Left lobe of liver (tissue), 2 donors: ENCODE measurements at places on chromosomes 11 and 22.

GRCh38 chr22:50701428-50702154, 29.0 kb downstream of the SHANK3 start:
- DNase-seq: no peak

- peak; percentile 69 for DNase-seq
Measured at GRCh38 chr11:66068154-66068821, 1.8 kb upstream of the PACS1 start.

DNA sequence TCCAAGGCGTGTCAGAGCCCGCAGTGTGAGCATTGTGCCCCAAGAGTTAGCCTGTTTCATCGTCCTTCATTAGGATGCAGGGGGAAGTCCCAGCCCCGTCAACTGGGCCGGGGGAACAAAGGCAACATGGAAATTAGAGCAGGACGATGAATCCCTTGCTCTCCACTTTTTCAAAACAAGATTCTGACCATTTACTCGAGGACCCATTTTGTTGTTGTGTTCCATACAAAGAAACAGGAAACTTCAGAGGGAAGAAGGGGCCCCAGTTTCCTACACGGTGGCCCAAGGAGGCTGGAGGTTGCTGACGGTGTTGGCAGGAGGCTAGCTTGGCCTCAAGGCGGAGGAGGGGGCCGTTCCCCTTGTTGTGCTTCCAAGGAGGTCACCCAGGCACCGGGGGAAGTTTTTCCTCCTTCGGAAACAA, 44.0 kb upstream of the SLC1A2 start:
- DNase-seq: no peak

DNA sequence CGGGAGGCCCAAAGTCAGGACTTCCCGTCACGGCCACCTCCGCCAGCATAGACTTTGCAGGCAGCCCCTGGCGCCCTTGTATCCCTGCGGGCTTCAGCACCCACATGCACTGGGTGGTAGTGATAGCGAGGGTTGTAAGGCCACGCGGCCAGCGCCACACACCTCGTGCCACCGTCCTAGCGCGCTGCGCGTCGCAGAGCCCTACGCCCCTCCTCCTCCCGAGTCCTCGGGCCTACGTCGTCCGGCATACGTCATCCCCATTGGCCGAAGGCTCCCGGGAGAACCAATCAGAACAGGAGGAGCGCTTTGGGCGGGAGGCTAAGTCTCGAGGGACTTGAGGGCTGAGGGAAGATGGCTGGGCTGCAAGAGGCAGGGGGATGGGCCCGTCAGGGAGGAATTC, 1.3 kb upstream of the BTBD18 start:
- no peak for DNase-seq

DNA sequence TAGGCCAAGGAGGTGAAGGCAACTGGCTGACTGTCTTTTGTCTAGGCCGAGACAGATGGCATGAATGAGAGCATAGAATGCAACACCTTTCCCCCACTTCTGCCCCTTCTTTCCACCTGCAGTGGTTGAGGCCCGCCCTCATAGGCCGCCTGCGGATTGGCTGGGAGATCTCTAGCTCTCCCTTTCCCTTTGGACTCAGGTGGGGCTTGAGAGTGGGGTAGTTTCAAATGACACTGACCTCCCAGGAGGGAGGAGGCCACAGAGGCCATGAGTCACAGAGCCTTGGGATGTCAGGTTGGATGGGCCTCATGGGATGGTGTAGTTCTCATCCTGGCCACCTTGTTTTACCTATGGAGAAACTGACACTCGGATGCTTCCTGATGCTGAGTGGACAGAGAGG, 9.1 kb downstream of the MICAL2 start:
- DNase-seq: no peak

- DNase-seq: no peak
Measured at GRCh38 chr22:23581260-23581650, 1.2 kb upstream of the IGLL1 start.

DNA sequence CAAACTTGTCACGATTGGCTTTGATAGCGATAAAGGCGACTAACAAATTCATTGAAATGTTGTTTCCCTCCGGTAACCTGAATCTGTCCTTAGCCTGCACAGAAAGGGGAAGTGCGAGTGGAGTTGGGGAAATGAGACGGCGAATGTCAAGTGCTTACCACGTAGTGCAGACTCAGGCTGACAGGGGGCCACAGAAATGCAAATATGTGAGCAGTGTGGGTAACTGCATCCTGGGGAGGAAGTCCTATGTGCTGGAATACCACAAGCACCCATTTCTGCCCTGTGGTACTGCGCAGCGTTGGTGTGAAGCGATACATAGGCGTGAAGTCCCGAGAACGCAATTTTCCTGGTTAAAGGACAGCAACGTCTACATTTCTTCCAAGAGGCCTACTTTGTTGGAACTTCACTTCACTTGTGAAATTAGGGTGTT, 869 bp upstream of the EIF4ENIF1 start:
- peak; percentile 54 for DNase-seq

- DNase-seq: no peak
Measured at GRCh38 chr11:112024178-112024772, 933 bp upstream of the DLAT start.

DNA sequence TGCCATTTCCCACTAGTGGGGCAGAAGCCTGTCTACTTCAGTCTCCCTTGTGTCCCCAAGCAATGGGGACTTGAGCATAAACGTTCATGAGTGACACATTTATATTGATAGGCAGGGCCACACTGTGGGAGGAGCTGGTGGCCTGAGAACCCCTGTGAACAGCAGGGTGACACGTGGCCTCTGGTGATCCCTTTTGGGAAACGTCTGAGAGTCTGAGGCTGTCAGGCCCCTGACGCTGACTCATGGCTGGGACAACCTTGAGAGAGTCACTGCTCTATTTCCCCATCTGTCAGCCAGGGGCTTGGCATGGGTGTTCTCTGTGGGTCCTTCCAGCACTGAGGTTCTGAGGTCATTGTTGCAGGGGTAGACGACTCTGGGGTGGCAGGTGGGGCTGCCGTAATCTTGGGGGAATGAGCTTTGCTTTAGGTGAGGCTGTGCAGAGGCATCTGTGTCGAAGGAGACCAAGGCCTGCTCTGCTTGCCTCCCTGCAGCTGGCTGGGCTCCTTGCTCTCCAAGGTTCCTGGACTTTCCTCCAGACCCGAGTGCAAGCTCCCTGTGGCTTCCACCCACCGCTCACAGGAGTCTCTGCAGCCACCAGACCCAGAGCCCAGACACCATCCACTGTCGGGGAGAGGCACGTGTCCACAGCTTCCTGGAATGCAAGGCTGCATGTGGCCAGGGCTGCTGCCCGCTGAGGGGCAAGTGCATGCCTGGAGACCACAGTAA, 54.7 kb downstream of the SMIM38 start:
- no peak for DNase-seq

GRCh38 chr22:44347549-44347948, 34.8 kb upstream of the SHISAL1 start:
- DNase-seq: no peak

- DNase-seq: no peak
Measured at GRCh38 chr11:92978271-92979111, 9.0 kb downstream of the MTNR1B start.

- DNase-seq: no peak
Measured at GRCh38 chr22:43543522-43544288, 131.9 kb downstream of the MPPED1 start.

DNA sequence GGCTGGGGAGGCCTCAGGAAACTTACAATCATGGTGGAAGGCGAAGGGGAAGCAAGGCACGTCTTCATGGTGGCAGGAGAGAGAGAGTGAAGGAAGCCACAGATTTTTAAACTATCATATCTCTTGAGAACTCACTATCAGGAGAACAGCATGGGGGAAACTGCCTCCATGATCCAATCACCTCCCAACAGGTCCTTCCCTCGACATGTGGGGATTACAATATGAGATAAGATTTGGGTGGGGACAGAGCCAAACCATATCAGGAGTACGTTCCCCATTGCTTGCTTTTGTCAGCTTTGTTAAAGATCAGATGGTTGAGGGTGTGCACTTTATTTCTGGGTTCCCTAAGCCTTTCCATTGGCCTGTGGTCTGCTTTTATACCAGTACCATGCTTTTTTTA, 53.7 kb upstream of the E2F8 start:
- no peak for DNase-seq

DNA sequence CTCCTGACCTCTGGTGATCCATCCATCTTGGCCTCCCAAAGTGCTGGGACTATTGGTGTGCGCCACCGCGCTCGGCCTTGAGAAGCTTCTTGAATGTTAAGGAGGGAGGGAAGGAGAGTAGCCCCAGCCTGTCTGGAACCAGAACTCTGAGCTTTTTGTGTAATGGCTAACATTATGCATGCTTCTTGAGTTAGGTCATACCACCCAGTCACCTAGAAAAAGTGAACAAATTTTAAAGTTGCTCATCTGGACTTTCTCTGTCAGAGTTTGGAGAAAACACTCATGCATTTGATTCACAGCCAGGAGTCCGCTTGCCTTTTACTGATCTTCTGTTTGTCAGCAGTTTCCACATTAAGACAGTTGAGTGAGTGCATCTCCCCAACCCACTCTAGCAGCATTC, 82.1 kb downstream of the PPP6R3 start:
- DNase-seq: no peak

GRCh38 chr11:134751031-134751585, 339.1 kb upstream of the B3GAT1 start:
- DNase-seq: no peak

- DNase-seq: no peak
Measured at GRCh38 chr11:36012455-36012854, 68.6 kb downstream of the LDLRAD3 start.
